ENCODE measurements at places on chromosomes 5 and 9.

GRCh38 chr5:14250084-14250695, 107.0 kb downstream of the TRIO start:
- no peak for DNase-seq

GRCh38 chr5:95984287-95984938, 22.8 kb upstream of the ELL2 start:
- DNase-seq, result no peak

DNA sequence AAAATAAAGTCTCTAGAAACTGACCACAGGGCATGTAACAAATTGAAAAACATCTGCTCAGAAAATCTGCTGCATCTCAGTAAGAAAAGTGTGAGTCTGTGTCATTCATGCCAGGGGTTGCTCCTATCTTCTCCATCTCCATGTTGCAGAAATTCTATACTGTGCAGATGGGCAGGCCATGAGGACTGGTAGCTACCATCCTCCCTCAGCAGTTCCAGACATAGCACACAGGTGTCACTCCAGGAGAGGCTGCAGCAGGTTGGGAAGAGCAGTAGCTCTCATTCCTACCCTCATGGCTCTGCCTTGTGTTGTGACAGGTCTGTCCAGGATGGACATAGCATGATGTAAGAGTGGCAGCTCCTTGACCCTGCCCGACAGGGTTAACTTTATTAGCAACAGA, 173.4 kb downstream of the NDUFS4 start:
- DNase-seq, result no peak

- no peak for DNase-seq
These were observed 1040.5 kb downstream of the DTWD2 start for GRCh38 chr5:117947836-117948235.

- DNase-seq, result no peak
These were observed 26.7 kb upstream of the CSNK1G3 start for GRCh38 chr5:123485275-123485674.

GRCh38 chr5:143593723-143594122, 190.2 kb upstream of the NR3C1 start:
- no peak for DNase-seq

- DNase-seq, result no peak
These were observed 51.2 kb upstream of the PALM2AKAP2 start for GRCh38 chr9:109728686-109729300.

DNA sequence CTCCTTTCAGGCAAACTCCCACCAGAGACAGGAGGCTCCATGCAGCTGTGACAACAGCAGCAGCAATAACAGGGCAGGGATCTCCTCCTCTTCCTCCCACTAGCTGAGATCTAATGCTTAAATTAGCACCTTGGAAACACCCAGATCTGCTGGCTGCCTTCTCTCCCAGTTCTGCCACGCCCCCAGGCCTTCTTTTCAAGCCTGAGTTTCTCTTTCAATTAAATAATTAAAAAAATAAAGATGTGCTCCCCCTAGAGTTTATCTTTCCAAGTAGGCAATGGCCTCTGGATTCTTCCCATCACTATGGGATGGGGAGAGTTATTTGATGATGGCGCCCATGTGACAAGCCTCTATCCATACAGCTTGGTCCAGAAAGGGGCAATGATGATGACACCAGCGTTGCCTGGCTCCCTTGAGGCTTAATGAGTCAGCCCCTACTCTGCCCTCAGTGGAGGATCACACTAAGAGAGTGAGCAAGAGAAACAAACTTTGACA, 3.8 kb downstream of the FAM219A start:
- no peak for DNase-seq

GRCh38 chr5:1064383-1065142, 47.3 kb downstream of the SLC12A7 start:
- no peak for DNase-seq

All from GOT3 (cell line).